Effector CD8-positive, alpha-beta T cell (primary cell): ENCODE measurements at places on chromosomes 6 and 20.

- no peak for DNase-seq
These were observed 165.2 kb downstream of the DLL1 start for GRCh38 chr6:170125456-170126300.

DNA sequence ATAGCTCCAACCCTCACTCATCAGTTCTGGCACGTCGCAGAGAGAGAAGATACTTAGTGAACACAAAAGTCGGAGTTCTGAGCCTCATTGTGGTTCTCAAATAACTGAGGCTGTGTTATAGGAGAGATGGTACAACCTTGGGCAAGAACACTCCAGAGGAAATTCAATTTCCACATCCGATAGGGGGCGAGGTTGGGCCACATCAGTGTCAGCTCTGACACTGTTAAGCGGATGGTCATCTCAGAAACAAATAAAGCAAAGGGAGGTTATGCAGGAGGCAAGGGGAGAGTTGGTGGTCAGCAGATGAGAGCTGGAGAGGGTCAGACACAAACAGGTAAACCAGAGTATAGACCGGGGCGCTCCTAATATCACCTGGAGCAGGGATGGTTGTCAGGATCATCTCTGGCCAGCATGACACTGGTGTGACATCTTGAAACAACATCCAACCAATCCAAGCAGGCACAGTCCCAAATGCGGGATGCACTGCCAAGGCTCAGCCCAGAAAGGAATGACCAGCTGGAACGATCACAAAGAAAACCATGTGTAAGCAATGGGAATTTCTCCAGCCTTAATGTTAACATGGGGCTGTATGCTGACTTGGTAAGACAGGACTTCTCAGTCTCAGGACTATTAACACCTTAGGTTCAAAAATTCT is 331.8 kb downstream of the HACE1 start:
- no peak for DNase-seq

GRCh38 chr6:44190715-44191114 is 26.0 kb upstream of the MYMX start:
- DNase-seq = no peak

DNA sequence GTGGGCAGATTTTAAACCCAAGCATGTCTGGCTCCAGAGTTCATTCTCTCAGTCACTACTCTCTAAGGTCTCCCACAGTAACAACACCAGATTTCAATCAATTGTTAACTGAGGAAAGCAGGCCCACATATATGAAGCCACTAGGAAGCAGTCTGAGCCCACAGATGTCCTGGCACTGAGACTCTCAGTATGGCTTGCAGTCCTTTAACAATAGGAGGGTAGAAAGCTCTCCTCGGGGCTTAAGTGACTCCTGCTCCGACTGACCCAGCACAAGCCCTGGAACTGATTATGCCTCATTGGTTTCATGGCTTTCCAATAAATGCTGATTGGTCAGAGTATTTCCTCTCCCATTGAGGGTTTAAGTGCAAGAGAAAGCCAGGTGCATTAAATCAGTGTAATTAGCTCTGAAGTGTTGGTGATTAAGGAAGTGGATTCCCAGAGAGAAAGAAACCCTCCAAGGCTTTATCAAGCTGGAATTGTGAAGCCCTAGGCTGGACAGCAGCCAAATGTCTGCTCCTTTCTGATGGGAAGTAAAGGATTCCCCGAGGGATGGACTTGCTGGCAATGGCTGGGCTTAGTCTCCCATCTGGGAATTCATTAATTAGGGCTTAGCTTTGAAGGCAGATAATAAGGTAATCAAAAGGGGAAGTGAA is 76.6 kb upstream of the PROKR2 start:
- no peak for DNase-seq

DNA sequence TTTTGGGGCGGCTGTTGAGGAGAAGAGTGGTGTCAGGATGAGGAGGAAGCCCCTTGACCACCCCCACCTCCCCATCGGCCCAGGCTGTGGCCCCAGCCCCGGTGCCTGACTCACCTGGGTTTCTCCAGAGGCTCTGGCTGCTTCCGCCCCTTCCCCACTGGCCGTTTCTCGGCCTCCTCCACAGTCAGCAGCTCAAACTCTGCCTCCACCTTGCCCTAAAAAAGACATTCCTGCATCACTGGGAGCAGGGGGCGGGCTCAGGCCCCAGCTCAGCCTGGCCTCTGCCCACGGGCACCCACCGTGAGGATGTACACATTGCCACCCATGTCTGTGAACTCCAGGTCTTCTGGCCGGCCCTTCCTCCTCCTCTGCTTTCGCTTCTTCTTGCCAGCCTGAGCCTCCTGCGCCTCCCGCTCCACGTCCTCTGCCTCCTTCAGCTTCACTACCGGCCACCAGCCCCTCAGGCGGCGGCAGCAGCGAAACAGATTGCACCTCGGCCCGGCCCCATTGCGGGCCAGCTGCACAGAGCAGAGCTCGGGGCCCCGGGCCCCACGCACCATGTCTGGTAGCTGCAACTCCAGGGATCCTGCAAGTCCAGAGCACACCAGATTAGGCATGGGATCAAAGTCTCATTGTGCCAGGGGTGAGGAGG is 17.3 kb downstream of the ERGIC3 start:
- no peak for DNase-seq

GRCh38 chr6:119147101-119148053 is 68.9 kb upstream of the FAM184A start:
- no peak for DNase-seq

DNA sequence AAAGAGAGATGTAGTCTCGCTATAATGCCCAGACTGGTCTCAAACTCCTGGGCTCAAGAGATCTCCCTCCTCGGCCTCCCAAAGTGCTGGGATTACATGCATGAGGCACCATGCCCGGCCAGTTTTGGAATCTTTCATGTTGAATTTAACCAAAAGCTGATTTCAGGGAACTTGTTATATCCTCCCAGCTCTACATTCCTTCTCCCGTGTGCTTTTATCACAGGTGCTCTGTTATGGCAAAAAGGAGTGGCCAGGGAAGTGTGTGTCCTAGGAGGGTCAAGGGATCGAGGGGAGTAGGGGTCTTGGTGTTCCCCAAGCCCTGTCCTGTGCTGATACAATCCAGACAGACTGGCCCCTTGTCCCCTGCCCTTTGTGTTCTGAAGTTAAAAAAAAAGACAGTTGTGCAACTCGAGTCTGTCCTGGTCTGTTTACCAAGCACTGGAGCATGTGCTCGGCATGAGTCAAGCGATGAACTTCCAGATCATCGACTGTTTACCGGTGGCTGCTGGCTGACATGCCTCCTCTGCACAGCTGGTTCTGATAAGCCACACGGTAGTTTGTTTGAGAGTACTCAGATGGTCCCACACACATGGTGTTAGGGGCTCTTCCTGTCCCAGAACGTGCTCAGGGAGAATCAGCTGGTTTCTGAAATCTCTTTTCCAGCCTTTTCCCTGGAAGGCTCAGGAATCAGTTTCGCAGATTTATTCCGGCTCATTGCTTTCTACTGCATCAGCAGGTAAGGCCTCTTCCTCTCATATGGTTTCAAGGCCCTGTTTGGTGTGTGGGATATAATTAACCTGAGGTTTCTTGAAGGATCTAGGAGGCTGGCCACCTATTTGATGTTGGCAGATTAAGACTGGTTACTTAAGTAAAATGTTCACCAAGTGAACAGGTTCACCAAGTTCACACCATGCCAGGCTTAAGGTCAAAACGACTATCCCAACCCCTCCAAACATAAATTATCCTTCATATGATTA is 52.6 kb upstream of the NAA20 start:
- no peak for DNase-seq

GRCh38 chr6:16635810-16636602 is 125.3 kb downstream of the ATXN1 start:
- DNase-seq = no peak

- DNase-seq = no peak
These were observed 126.9 kb downstream of the BMP7 start for GRCh38 chr20:57139342-57140093.

DNA sequence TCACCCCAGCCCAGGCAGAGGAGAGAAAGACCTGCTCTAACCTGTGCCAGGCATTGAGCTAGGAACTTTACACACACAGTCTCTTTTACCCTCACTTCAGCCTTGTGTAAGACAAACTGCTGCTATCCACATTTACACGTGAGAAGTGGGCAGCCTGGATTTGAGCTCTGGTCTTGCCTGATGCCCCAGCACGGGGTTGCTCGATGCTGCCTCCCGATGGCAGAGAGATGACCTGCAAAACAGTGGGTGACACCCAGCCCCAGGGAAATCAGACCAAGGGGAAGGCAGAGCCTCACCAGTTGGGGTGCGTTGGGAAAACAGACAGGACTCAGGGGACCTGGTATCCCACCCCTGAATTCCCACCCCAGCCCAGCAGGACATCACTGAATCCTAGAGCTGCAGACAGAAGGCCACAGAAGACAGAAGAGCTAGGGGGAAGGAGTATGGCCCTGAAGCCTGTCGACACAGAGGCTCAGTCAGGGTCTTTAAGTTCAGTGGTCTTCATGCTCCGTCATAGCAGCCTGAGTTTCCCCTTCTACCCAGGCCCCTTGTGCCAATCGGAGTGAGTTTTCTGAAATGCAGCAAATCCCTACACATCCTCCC is 990 bp downstream of the BPI start:
- DNase-seq = no peak

DNA sequence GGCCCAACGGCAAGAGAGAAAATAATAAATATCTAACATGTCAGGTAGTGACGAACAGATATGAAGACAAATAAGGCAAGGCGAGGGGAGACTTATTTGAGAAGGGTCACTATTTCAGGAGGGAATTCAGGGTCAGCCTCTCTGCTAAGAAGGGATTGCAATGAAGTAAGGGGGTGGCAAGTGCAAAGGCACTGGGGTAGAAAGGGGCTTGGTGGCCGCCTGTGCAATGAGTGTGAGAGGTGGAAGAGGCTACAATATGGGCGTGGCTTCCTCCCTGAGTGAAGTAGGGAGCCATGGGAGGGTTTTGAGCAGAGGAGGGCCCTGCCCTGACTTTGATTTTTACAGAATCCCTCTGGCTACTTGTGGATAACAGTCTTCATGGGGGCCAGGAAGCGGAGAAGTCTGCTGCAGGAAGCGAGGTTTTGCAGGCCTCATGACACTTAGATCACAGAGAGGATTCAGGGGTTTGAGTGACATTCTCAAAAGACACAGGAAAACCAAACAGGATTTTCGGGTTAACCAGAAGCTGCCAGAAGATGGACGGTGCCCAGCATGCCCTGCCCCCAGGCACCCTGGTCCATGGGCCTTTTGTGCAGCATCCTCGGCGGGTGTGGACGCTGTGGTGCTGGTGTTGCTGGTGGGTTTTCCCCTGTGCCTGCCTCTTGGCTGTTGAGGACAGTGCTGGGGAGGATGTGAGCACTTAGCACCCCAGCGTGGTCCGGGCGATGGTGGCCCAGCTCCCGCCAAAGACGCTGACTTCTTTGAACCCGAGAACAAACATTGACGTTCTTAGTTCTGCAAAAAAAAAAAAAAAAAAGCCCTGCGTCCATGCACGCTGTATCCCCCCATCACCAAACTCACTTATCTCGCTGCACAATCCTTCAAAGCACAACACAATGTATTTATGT is 124.2 kb upstream of the PTPN1 start:
- peak; percentile 5 for DNase-seq
